ENCODE measurements at places on chromosomes 6 and 20.

GRCh38 chr6:93677264-93677965 is 258.1 kb upstream of the EPHA7 start:
- no peak for DNase-seq

- DNase-seq: no peak
Measured at GRCh38 chr20:2084703-2085102, 16.9 kb upstream of the STK35 start.

DNA sequence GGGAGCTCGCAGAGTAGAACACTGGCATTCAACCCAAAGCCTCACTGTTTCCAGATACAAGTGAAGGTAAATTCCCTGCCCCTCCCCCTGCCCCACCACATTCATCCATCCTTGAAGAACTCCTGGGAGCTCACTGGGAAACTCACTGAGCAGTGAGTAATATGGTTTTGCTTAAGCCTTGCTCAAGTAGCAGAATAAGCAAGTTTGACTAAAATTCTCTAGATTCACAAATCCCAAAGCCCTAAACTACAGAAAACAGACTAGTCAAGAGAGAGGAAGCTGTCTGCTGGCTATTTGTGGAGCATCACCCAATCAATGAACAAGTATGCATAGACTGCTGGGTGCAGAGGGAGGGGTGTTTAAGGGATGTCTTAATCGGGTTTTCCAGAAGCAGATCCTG is 82.1 kb downstream of the UNC5CL start:
- DNase-seq: no peak

- DNase-seq: no peak
Measured at GRCh38 chr6:95232446-95232845, 344.9 kb upstream of the MANEA start.

- peak; percentile 94 for DNase-seq
Measured at GRCh38 chr20:3786665-3787323, at the start of gene CENPB. CENPB (minus strand) TSS chr20:3786740; CDS start chr20:3786483, 257 bp downstream.

DNA sequence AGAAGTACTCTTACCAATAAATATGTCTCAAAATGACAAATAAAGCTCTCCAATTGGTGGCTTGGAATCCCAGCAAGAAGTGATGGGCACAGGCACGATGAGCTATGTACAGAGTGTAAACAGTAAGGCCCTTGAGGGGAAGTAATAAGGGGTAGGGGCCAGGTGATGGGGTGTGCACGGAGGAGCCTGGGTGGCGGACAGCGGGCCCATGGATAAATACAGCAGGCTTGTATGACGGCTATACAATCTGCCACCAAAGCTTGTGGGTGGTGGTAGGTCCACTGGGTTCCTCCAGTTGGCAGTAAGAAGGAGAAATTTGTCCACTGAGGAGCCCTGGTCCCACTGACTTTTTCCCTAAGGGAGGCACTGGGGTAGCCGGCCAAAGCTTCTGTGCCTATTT is 205.4 kb upstream of the RNF24 start:
- DNase-seq: no peak

GRCh38 chr6:137315081-137315480 is 95.9 kb upstream of the IFNGR1 start:
- no peak for DNase-seq

DNA sequence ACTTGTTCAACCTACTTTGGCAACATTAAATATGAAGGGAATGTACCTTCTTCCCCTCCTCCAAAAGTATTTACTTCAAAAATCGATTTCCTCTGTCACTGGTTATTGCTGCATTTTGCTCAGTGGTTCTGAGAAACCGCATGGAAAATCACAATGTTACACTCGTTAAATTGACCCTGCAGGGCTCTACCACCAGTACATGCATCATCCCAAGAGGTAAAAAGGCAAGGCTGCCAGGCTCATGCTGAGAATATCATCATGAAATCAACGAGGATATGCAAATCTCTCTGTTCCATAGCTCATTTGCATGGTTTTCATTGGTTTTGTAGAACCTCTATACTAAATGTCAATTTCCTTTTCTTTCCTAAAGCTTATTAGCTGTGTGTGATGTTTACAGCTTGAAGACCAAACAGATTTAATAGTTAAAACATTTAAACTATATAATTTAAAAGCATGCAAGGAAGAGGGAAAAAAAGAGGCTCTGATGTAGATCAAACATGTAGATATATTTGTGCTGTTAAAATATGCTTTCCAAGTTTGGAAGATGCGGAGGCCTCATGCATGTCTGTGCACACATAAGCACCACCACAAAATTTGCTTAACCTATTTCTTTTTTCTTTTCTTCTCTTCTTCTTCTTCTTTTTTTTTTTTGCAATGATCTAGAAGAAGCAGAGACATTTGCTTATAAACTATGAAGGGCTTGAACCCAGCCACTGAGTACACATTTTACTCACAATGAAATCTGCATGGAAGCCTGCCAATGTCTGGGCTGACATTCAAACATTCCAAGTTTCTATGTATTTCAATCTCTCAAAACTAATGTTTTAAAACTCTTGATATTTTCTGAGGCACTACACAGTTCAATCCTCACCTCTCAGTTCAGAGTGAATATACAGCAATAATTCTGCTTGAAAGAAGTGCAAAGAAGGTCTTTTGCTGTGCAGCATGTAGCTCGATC is 194.0 kb downstream of the GMPR start:
- no peak for DNase-seq

Data from esophagus muscularis mucosa (tissue), 4 donors.